ENCODE measurements at places on chromosomes 7 and 10.
A peak's percentile ranks its signal among the peaks of the same experiment; 100 is the strongest.

GRCh38 chr7:23105086-23105643 is 420 bp upstream of the KLHL7 start:
- DNase-seq = no peak

DNA sequence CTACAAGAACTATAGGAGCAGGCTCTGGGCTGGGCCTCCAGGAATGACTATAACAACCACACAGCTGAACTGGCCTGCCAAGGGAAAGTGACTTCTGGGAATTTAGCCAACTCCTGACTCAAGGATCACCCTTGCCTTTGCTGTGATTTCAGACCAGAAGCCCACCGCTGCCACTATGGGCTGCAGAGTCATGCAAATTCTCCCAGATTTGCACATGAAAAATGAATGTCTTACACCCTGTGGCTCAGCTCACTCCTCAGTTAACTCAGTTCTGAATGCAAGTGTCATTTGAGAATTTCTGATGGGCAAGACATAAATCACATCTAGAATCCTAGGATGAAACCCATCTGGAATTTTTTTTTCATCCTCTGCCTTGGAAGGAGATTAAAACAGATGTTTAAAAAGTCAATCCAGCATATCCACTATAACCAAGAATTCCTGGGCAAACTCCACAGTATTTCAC is 186.5 kb upstream of the BET1 start:
- no peak for DNase-seq

DNA sequence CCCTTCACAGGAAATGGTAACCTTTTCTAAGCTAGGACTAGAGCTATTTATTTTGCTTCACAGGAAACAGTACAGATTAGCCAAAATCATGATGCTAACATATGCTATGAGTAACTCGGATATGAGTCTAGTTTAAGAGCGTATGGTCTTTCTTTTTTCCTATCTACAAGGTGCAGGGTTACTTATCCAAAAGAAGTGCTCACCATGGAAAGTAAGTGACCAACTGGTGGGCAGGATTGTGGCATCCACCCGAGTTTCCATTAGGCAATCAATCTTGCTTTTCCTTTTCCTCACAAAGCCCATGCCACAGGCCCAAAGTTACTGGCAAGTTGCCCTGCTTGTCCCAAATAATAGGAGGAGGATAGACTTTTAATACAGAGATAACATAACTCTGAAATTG is 765.1 kb upstream of the POM121L12 start:
- no peak for DNase-seq

- peak; percentile 35 for DNase-seq
Observed at GRCh38 chr7:128427289-128427891, 17.6 kb upstream of the IMPDH1 start.

DNA sequence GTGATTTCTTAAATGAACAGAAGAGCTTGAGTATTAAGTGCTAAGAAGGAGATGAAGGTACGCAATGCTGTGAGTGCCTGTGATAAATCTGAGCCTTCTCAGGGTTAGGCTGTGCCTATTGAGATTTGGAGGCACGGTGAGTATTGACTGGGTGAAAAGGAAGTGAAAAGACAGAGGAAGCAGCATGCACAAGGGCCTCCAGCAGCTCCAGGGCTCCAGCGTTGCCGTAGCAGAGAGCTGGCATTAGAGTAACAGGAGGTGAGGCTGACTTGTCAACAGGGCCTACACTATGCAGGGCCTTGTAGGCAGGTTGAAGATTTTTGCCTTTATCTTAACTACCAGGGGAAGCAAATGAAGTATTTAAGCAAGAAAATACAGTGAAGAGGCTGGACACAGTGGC is 54.1 kb upstream of the PDCD4 start:
- DNase-seq = peak; percentile 47

GRCh38 chr7:154965014-154965413 is 37.9 kb downstream of the PAXIP1 start:
- DNase-seq = no peak

DNA sequence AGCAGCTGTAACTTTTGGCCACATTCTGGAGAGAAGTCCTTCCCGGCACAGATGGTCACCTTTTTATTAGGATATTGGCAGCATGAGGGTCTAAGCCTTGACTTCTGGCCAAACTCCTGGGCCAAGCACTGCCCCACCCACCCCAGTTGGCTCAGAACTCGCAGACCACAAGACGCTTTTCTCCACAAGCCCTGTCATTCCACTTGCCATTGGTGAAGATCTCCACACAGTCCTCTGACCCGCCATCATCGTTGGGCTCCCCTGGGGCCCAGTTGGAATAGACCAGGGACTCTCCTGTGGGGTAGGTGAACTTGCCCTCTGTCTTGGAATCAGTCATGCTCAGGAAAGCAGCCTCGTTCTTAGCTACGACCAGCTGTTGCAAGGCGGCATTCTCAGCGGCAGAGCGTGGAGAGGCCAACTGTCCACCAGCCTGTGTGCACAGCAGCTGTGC is 11.2 kb downstream of the SFTPD start:
- peak; percentile 38 for DNase-seq

- no peak for DNase-seq
Observed at GRCh38 chr10:14327527-14327926, 3.2 kb downstream of the FRMD4A start.

All from WERI-Rb-1 (cell line).